ENCODE measurements at places on chromosomes 13 and 19.

DNA sequence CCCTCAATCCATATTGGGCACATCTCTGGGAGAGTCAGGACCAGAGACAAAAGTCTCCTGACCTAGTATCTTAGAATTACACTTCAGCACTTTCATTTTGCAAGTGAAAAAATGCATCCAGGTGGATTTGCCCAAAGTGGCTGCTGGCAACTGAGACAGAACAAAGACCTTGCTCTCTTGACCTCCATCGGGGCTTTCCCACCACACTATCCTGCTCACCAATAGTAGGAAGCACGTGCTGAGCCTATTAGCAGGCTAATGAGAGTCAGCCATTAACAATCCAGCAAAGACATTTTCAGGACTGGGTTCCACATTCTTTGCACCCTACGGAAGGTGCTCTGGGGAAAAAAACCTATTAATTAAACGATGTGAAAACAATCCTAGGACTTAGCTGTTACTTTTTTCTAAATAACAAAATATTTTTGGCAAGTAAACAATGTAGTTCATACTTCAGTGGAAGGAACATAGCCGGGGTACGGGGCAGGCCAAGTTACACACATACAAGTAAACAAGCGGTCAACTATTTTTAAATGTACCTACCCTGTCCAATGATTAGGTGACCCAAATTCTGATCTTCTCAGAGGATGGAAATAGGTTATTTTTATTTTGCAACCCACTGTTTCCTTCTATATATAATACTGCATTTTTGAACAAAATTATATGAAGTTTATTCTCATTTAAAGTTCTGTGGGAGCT lies 78.6 kb downstream of the CDADC1 start:
- no peak for DNase-seq

- peak; percentile 92 for DNase-seq
Measured at GRCh38 chr19:932648-933552, 7.1 kb downstream of the ARID3A start.

- no peak for DNase-seq
Measured at GRCh38 chr19:31983647-31984046, 361.8 kb upstream of the ZNF507 start.

DNA sequence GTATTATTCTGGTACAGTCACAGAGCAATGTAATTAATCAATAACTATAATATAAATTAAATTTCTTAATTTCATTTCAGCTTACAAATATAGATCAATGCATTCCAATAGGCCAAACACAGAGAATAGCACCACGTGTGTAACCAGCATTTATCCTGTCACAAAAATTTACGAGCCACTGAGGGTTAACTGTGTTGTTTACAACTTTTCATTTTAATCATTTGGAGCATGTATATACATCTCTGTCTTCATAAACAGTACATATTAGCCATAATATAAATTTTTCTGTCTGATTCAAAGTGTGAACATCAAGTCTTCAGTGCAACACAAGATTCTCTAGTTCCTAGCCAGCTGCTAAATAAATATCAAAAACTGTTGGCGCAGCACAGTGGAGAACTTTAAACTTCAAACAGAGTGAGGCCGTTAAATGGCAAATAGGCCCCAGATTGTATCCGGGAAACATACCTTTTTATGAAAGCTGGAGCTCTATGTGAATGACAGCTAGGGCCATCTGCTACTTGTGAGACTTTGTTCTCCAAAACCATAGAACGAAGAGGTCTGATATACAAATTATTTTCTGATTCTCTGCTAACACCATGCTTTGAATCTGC lies 105.1 kb downstream of the TBC1D4 start:
- no peak for DNase-seq

DNA sequence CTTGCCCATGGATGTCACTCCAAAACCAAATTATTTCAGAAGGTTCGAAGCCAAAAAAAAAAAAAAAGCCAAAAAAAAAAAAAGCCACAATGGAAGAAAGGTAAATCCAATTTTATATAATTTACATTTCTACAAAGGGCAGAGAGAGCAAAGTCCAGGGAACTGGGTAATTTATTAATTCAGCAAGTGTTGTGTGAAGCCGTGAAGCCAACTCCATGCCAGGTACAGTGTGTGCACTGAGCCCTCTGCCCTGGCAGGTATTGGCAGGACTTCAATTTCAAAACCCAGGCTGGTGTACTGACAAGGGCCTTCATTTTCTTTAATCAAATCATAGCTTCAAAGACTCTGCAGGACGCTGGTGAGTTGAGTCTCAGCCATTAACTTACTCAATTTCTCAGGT lies 5.5 kb upstream of the RFPL4A start:
- no peak for DNase-seq

DNA sequence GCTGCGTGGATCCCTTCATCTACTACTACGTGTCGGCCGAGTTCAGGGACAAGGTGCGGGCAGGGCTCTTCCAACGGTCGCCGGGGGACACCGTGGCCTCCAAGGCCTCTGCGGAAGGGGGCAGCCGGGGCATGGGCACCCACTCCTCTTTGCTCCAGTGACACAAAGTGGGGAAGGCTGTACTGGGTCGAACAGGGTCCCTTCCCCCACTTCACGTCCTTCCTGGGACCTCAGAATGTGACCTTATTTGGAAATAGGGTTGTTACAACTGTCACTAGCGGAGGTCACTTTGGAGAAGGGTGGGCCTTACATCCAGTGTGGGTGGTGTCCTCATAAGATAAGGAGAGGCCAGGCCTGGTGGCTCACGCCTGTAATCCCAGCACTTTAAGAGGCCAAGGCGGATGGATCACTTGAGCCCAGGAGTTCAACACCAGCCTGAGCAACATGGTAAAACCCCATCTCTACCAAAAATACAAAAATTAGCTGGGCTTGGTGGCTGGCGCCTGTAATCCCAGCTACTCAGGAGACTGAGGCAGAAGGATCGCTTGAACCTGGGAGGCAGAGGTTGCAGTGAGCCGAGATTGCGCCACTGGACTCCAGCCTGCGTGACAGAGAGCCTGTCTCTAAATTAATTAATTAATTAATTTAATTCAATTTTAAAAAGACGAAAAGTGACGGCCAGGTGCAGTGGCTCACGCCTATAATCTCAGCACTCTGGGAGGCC lies 1.8 kb downstream of the F2RL3 start:
- no peak for DNase-seq

- peak; percentile 72 for DNase-seq
Measured at GRCh38 chr13:44155422-44156293, 218.0 kb upstream of the SERP2 start.

Data from fibroblast of the aortic adventitia (primary cell).